ENCODE measurements at places on chromosomes 5 and 9.

- no peak for DNase-seq
Observed at GRCh38 chr9:16139774-16140173, 586.9 kb downstream of the CCDC171 start.

GRCh38 chr5:180802325-180803180, at the start of gene MGAT1:
MGAT1 (minus strand) TSS chr5:180802806; CDS start chr5:180792971, 9,835 bp downstream.
- DNase-seq = peak; percentile 48

DNA sequence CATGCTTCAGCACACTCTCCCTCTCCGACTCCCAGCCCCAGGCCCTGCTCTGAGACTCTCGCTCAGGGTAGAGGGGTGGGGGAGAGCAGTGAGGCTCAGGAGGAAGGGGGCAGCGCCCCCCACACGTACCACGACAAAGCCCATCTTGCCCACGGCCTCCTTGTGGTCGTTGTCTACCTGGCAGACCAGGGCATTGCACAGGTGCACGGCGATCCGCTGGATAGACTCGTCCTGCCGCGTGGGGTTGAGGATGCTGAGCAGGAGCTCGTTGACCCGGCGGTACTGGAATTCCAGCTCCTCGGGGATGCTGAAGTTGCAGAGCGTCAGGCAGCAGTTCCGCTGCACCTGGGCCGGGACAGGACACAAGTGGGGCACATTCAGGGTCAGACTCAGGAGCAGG, 18.5 kb upstream of the ZDHHC12 start:
- no peak for DNase-seq

DNA sequence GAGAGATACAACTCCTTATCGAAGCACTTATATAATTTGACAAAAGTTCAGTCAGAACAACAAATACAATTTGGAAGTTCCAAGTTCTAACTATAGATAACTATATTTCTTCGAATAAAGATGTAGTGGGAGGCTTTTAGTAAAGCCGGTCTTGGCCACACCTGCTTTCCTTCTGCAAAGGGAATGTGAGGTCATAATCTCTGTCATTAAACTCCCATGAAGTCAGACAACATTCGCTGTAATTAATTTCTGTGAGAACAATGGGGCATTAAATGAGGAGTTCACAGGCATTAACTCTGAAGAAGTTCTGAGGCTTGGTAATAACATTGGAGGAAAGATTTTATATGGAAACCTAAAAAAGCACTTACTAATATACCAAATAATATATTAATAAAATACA, 67.5 kb downstream of the MCTP1 start:
- DNase-seq = no peak

GRCh38 chr9:34382054-34382453, 5.4 kb upstream of the MYORG start:
- no peak for DNase-seq

- no peak for DNase-seq
Observed at GRCh38 chr9:103734471-103734870, 359.6 kb upstream of the SMC2 start.

DNA sequence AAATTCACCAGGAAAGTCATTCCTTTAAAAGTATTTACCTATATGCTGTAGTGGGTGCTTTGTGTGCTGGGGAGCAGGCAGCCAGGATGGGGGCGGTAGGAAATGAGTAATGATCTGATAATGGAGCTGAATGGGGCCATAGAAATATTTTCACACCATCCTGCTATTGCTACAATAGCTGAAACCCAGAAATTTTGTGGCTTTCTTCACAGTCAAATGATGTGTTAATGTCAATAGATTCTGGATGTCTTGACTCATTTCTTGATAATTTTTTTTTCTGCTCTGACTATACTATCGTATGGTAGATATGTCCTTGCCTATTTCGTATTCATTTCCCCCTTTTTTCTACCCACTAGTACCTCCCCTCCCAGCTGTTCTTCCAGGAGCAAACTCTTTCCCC, 59.5 kb downstream of the RORB start:
- no peak for DNase-seq

- DNase-seq = no peak
Observed at GRCh38 chr5:138743484-138743883, 9.7 kb upstream of the CTNNA1 start.

- DNase-seq = no peak
Observed at GRCh38 chr5:73684691-73685090, 58.7 kb downstream of the ARHGEF28 start.
